ENCODE measurements at places on chromosomes 5 and 9. TPM values are rescaled to one million over a fixed set of nuclear protein-coding genes. Genes with fewer than 3 reads are reported as not detected.

TERT gene
- not detected for total RNA-seq

PCDHB10 gene
- 1.0 TPM for total RNA-seq

NTRK2 gene
- 0.09 TPM for total RNA-seq

ABO gene
- total RNA-seq = not detected

PRDM9 gene
- not detected for total RNA-seq

COMMD10 gene
- total RNA-seq = 38.9 TPM

FAM81B gene
- total RNA-seq = not detected

LCN2 gene
- total RNA-seq = not detected

CCL19 gene
- total RNA-seq = not detected

MLLT3 gene
- total RNA-seq = 19.2 TPM

PFN3 gene
- total RNA-seq = not detected

SLC34A1 gene
- not detected for total RNA-seq

PRSS3 gene
- 16.2 TPM for total RNA-seq

RAPGEF1 gene
- 35.9 TPM for total RNA-seq

GPR151 gene
- not detected for total RNA-seq
